Omental fat pad (tissue), 4 donors: ENCODE measurements at places on chromosomes 1 and 21.
A peak's percentile ranks its signal among the peaks of the same experiment; 100 is the strongest.

GRCh38 chr1:160158534-160158933 is 7.1 kb downstream of the ATP1A4 start:
- DNase-seq: no peak

DNA sequence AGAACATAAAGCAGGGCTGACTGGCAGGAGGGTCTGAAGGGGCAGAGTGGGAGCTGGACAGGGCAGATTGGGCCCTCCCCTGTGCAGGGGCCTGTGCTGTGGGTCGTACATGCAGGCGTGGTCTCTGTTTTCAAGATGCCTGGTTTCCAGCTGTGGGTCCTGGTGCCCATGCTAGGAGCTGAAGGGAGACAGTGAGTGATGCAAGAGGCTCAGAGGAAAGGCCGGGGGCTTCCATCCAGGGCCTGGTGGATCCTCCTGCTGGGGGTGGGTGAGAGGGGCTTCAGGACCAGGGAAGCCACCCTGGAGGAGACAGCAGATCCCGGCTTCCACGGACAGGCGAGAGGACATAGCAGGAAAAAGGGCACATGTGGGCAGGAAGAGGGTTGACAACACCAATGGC is 349.0 kb upstream of the VAMP3 start:
- peak; percentile 18 for DNase-seq

DNA sequence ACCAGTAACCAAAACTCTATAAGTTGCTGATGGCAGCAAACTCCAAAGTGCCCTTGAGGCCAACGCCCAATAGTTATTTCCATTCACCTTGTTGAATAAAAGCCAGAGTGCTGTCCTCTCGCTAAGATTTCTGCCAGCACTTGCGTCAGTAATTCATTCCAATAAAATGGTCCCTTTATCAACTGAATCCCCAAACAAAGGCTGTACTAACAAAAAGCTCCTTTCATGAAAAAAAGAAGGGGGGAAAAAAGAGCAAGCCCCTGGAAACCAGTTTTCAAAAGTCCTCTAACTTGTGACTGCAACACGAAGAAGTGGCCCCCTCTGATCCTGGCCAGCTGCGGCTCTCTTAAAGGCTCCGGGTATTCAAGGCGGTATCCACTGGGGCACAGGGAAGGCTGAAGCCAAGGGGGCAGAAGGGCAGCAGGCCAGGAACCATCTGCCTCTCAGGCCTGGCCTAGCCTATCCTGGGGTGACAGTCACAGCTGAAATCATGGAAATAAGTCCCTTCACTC is 55.8 kb upstream of the ZNF326 start:
- no peak for DNase-seq

DNA sequence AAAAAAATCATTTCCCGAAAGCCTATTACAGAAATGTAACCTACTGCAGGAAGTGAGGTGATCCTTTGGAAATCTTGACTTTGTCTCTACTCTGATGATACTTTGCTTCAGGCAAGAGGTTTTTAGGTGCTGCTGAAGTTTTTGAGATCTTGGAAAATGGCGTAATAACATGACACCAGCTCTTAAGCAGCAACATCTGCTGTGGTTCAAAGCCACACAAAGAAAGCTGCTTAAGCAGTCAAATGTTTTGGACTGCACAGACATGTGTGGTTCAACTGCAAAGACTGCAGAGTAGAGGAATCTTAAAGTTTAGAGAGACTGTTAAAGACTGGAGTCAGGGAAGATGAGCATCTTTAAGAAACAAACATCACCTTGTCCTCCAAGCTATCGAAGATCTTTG is 139.0 kb downstream of the RASAL2 start:
- DNase-seq: no peak

- DNase-seq: no peak
These were observed 16.5 kb downstream of the ADAM30 start for GRCh38 chr1:119879510-119880434.

DNA sequence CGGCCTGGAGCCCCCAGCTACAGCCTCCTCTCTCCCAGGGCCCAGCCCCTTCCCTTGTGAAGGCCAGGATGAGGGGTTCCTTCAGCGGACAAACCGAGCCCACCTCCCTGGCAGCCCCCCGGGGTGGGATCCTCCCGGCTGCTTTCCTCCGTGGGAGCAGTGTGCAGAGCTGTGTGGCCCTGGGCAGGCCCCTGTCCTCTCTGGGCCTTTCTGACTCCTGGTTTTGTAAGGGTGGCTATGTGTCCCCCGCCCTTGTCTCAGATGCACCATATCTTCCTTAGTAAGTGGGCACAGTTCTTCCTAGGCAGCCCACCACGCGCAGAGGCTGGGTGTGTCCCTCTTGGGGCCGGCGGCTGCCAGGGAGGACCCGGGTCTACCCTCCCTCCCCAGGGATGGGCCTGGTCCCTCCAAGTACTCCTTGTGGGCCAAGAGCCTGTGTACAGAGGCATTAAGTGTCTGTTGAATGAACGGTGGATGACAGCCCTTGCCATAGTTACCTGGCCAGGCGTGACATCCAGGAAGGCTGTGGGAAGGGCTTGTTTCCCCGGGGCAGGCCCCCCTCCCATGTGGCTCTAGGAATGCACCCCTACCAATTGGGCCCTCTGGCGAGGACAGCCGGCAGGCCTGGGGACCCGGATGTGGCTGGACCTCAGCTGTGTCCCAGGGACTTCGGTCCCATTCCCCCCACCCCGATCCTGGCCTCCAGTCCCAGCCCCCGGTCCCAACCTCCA is 3.8 kb downstream of the SMIM1 start:
- no peak for DNase-seq

GRCh38 chr1:167666416-167666815 is 36.4 kb downstream of the RCSD1 start:
- no peak for DNase-seq

DNA sequence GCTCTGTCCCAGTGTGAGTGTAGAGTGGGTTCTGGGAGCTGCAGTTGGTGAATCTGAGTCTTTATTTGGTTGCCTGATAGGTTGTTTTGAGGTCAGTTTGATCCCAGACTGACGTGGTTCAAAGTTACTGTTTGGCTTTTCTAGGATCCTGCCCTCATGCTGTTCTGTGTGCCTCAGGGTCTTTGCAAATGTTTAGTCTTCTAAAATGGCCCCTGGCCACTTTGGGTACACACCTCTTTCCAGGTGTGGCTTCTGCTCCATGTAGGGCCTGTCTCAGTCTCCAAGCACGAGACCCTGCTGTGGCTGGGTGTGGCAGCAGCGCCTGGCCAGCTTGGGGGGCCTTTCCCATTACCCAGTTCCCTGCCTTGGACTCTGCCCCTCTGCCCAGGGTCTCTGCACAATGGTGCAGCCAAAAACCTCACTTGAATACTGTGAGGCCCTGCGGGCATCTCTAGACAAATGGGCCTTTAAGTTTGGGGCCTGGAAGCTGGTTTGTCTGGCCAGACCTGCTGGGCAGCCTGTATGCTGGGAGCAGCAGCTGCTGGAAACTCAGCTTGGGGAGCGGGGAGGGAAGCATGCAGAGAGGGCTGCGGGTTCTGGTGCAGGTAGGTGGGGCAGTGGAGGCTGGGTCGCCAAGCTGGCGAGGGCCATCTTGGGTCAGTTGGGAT is 5.6 kb downstream of the PTPRF start:
- DNase-seq: no peak

GRCh38 chr1:200888349-200888838 is 6.3 kb upstream of the INAVA start:
- DNase-seq: no peak

- DNase-seq: no peak
These were observed 18.4 kb upstream of the FRRS1 start for GRCh38 chr1:99784809-99785255.

GRCh38 chr1:43648876-43649477 is 972 bp upstream of the KDM4A start:
- DNase-seq: no peak

DNA sequence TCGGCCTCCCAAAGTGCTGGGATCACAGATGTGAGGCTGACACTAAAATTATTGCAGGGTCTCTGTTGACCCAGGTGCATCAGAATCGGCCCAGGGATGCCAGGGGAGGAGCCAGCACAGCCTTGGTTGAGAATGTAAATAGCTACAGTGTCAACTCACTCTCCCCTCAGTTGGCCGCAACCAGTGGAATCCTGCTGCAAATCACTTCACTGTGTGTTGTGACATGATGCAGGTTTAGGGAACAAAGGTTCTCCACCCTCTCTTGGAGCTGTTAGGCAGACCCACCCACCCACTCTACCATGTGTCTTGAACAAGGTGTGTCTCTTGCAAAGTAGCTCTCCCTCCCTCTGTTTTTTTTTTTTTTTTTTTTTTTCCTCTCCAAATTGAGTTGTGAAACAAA is 60.5 kb upstream of the SOD1 start:
- no peak for DNase-seq

GRCh38 chr1:19433719-19433998 is 51.7 kb downstream of the CAPZB start:
- DNase-seq: no peak

- no peak for DNase-seq
These were observed 42.2 kb downstream of the H3-3A start for GRCh38 chr1:226104671-226105121.

DNA sequence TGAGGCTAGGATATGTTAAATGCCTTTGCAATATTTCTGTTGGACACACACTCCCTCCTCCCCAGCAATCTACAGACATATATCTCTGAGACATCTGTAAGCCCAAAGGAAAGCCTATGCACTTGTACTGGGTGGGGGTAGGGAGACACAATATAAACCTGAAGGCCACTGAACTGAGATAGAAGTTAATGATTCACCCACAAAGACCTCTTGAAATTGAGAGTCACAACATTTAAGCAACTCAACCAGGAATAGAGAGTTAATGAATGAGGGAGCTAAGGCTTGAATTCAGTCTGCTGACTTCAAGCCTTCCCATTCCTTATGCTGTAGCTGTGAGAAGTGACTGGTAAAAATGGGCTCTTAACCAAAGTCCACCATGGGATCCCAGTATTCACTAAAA is 5.0 kb downstream of the OR10J1 start:
- no peak for DNase-seq

DNA sequence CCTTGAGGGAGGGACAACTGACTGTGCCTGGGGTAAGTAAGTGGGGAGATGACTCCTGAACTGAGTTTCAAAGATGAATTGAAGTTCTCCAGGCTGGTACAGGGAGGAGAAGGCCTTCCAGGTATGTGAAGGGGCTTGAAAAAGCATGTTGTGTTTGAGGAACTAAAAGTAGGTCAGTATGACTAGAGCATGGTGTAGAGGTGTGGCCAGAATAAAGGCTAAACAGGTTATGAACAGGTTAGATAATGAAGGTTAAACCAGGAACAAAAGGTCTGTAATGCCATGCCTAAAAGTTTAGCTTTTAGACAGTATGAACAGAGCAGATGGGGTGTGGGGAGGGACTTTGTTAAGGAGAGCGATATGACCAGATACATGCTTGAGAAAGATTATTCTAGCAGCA is 7.3 kb upstream of the CLSPN start:
- DNase-seq: no peak

GRCh38 chr1:239302696-239303095 is 83.7 kb upstream of the CHRM3 start:
- no peak for DNase-seq

DNA sequence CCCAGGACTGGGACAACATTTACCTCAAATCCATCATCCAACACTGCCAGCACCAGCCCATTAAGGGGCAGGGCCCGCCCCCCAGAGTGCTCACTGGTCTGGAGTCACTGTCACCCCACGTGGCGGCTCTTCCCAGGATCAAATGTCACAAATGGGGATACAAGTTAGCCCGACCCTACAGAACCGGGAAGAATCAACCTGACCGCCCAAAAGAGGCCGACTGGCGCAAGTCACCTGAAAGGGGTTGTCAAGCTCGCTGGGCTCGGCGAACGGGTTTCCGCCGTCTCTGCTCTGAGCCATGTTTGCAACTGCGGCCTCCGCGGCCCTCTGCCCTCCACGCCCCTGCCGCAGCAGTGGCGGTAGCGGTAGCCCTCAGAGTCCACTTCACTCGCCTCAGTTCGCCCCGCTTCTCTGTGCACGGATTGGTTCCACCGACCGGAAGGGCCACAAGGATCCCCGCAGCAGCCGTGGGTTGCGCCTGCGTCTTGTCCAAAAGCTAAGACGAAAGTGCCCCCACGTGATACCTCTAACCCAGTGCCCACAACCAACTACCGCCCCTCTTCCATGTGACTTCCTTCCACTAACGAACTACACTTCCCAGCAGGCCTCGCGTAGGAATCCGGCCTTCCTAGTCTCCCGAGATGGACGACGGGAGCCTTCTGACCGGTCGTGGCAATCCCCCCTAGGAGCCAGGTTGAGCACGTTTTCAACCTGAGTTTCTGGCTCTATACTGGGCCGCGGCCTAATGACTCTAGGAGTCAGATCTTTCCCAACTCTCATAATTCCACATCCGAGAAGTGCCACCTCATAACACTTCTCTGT is at the start of gene SCAMP3:
TSS of gene SCAMP3 (minus strand) at position 509 of the 822 bp plus-strand sequence. CDS start at position 300, 209 bp downstream.
- DNase-seq: peak; percentile 86

- DNase-seq: no peak
These were observed 63.3 kb downstream of the POFUT2 start for GRCh38 chr21:45224189-45224938.

DNA sequence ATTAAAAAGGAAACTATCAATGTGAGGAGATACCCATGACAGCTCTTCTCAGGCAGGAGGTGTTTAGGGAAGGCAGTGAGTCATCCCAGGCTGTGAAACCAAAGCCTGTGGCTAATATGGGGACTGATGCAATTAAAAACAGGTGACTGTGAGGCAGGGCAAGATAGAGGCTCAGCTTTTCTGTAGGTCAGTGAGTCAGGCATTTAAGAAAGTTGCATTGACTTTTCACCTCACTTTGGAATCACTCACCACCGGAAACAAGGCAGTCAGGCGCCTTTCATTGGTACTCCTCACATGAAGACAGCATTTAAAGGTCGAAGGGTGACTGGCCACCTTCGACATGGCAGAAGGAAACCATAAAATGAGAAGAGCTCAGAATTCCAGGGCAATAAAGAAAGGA is 54.5 kb downstream of the PAPPA2 start:
- no peak for DNase-seq

DNA sequence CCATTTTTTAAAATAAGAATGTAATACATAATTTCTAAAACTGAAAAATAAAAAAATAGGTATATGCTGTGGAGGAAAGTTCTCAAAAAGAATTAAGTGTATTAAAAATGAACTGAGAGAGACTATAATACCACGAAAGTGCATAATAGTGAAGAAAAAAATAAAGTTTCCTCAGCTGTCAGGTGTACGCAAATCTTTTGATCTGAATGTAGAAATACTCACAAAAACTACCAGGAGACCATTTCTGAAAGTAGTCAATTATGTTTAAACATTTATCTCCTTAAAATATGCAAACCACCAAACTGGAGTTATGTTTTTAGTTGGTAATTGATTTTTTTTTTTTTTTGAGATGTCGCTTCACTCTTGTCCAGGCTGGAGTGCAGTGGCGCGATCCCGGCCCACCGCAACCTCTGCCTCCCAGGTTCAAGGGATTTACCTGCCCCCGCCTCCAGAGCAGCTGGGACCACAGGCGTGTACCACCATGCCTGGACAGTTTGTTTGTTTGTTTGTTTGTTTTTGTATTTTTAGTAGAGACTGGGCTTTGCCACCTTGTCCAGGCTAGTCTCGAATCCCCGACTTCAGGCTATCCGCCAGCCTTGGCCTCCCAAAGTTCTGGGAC is 1169.2 kb upstream of the B3GALT2 start:
- no peak for DNase-seq

- no peak for DNase-seq
These were observed 70.6 kb downstream of the PATJ start for GRCh38 chr1:61812916-61813315.

- DNase-seq: no peak
These were observed 54.3 kb upstream of the GOLT1A start for GRCh38 chr1:204268101-204268500.
